Spinal cord (tissue), 10 donors: ENCODE measurements at places on chromosomes 1 and 21.

- DNase-seq: no peak
These were observed 20.6 kb upstream of the ATP1B1 start for GRCh38 chr1:169085911-169086310.

DNA sequence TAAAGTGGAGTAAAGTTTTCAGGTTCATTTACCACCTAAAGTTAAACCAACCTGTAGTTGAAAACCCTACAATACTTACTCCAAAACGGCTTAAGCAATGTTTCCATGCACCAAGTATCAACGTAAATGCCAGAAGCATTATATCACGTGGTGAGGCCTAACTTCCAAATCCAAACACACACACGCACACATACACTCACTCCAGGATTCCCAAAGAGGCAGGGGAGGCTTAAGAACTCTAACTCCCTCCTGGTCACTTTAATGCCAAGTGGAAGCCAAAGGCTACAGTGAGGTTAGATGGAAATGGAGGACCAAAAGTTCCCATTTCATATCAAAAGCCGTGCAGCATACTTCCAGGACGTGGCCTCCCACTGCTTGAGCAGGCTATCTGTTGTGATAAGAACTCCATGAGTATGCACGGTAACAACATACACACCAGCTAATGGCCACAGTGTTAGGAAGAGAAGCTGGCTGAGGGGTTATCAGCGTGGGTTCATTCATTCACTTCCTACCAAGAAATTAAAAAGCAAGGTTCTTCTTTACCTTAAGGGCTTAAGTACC is 224.1 kb downstream of the SLC45A1 start:
- DNase-seq: no peak

- no peak for DNase-seq
These were observed 29.1 kb downstream of the MAP3K21 start for GRCh38 chr1:233356705-233356987.

- no peak for DNase-seq
These were observed 79.5 kb upstream of the PALMD start for GRCh38 chr1:99566290-99567021.

DNA sequence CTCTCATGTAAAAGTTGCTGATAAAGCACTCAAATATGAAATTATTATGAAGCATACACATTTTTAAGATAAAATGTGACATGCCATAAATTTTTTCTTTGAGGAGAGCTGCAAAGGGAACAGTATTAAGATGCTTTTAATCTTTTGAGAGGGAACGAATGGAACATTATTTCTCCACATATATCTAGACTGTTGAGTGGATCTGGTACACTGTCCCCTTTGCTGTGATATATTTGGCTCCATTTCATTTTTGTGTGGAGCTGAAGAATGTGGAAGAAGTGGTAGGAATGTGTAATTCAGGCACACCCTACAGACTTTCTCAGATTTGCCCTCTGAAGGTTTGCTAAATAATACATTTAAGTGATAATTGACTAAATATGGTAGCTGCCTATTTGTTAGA is 31.7 kb downstream of the PGM1 start:
- DNase-seq: no peak

- no peak for DNase-seq
These were observed 15.6 kb downstream of the TMPRSS15 start for GRCh38 chr21:18387994-18388393.
